ENCODE measurements at places on chromosomes 1 and 21.
A peak's percentile ranks its signal among the peaks of the same experiment; 100 is the strongest.

DNA sequence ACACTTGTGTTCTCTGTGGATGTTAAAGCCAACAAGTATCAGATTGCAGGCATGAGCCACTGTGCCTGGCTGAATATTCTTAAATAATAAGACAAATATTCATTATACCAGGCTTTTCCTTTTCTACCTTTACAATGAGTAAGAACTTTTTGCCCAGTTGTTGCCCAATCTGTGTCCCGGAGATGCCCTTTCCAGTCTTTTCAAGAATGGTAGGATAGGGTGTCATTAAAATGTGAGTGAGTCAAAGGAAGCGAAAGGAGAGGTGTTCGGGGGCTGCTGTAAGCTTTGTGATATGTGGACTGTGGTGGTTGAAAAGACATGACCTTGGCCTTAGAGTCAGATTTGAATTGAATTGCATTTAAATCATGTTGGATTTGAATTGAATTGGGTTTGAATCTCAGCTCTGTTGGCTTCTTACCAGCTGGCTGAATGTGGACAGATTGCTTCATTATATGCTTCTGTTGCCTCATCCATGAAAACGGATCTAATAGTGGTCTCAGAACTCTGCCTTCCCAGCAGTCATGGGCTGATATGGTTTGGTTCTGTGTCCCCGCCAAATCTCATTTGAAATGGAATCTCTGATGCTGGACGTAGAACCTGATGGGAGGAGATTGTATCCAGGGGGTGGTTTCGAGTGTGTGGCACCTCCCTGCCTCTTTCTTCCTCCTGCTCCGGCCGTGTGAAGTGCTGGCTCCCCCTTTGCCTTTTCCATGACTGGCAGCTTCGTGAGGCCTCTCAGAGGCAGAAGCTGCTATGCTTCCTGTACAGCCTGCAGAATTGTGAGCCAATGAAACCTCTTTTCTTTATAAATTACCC lies 22.7 kb upstream of the AADACL3 start:
- DNase-seq = no peak

DNA sequence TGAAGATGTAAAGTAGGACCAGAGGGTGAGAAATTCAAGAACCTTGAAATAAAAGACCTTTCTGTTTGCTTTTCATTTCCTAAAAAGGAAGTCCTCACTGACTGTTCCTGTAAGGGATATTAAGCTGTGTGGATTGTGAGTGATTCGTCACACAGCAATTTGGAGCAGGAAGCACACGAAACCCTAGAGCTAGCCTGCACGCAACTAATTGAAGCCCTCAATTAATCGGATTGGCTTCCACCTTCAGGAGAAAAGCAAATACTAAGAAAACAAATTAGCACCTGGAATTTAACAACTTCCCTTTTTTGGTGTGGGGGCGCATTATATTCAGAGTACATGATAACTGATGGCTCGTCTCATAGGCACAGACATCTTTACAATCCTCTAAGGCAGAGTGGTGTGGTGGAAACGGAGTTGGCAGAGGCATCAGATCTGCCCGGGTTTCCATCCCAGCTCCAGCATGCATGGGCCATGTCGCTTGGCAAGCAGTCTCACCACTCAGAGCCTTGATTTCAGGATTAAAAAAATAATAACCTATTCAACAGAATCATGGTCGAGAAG lies 95.2 kb downstream of the KCNJ15 start:
- no peak for DNase-seq

- DNase-seq = no peak
These were observed 582.5 kb downstream of the USP25 start for GRCh38 chr21:16312321-16312720.

- DNase-seq = no peak
These were observed 3.4 kb upstream of the B3GALNT2 start for GRCh38 chr1:235507623-235508022.

- DNase-seq = no peak
These were observed 14.0 kb downstream of the CERS2 start for GRCh38 chr1:150960646-150961045.

- DNase-seq = peak; percentile 10
These were observed 1.2 kb upstream of the NUCKS1 start for GRCh38 chr1:205751036-205751651.

DNA sequence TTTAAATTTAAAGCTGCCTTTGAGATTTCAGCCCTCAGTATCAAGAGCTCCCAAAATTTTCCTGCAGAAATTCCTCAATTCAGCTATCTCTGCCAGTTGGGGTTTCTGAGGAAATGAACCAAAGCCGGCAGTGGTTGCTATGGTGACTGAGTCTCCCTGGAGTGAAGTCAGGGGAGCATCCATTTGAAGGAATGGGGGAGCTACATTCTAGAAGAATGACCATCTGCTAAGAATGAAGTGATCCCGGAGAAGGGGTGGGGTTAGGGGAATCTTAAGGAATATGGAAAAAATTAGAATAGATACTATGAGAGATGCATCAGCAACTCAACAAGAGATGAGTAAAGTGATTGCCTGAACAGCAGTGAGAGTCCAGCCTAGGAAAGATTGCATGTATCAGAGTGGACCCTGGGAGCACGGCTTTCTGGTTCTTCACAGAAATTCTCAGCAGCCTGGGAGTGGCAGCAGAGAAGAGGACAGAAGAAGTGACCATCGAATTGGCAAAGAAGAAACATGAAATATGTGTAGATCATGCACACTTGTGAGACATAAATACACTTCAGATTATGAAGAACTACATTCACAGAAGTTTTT lies 94.7 kb downstream of the CHD1L start:
- peak; percentile 66 for DNase-seq

GRCh38 chr1:207396168-207396746 lies 57.9 kb upstream of the CR2 start:
- no peak for DNase-seq

- no peak for DNase-seq
These were observed 35.5 kb downstream of the PLA2G4A start for GRCh38 chr1:186864296-186864695.

DNA sequence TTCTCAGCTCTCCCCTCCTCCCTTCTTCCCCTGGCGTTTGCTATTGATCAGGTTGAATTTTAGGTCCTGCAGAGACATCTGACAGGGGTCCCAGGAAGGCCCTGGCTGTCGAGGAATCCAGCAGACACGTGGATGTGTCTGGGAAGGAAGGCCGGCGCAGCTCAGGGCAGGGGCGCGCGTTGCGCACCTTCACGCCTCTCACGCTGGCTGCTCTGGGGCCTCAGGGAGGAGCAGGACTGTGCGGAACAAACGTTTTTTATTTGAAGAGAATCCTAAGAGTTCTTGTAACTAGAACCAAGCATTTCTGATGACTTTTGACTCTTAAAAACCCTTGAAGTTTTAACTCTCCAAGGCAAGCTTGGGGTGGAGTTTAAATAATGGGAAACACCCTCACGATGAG lies 54.2 kb downstream of the SLC37A1 start:
- DNase-seq = no peak

DNA sequence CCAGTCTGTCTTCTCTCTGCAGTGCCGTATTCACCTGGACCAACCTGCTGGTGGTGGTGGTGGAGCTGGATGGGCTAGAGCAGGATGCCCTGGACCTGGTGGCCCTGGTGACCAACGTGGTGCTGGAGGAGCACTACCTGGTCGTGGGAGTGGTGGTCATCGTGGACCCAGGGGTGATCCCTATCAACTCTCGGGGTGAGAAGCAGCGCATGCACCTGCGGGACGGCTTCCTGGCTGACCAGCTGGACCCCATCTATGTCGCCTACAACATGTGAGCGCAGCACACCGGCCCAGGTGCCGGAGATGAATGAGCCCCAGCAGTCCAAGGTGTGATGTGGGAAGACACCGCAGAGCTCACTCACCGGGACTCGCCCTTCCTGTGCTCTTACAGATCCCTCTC lies 37.5 kb downstream of the S100B start:
- no peak for DNase-seq

GRCh38 chr21:35428489-35428888 lies 379.4 kb upstream of the RUNX1 start:
- DNase-seq = peak; percentile 52

GRCh38 chr1:177977141-177977540 lies 7.3 kb upstream of the SEC16B start:
- no peak for DNase-seq

DNA sequence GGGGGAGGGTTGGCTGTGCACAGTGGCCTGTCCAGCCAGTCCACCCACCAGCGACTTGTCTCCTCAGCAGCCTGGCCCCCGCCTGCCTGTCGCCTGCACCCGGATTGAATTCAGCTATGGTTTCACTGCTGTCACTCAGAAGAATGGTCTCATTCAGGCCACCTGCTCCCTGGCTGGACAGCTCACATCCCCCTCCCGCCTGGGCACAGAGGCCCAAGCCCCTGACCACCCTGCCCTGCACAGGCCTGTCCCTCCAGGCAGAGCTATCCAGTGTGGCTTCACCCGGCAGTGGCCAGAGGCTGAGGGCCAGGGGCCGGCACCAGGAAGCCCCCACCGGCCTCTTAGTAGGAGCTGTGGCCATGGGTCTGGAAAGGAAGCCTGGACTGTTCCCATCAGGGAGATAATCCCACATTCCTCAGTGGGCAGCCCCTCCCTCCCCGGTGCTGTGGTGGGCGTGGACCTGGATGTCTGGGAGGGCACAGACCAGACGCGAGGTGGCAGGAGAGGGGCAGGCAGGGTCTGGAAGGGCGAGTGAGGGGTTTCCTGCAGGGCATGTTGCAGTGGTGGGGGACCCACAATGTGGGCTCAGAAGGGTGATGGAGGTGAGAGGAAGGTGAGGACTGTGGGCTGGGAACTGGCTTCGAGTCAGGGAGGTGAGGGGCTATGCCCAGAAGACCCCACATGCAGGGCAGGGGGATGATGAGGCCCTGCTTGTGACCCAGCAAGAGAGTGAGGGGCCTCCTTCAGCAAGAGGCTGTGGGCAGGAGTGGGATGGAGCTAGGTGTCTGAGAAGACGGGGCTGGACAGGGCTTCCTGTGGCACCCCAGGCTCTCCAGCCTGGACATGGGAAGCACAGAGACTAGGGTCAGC lies 30.4 kb downstream of the WNT9A start:
- peak; percentile 86 for DNase-seq

GRCh38 chr1:90402893-90403849 lies 313.9 kb downstream of the BARHL2 start:
- DNase-seq = peak; percentile 59

DNA sequence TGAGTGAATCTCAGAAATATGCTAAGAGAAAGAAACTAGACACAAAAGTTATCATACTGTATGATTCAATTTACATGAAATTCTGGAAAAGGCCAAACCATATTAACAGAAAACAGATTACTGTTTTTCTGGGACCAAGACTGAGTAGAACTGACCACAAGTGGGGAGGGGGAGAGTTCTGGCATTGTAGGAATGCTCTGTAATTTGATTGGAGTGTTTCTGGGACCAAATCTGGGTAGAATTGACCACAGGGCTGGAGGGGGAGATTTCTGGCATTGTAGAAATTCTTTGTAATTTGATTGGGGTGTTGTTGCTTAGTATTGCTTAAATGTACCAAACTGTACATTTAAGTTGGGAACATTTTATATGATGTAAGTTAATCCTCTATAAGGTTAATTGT lies 3.4 kb upstream of the OR10K1 start:
- DNase-seq = no peak

DNA sequence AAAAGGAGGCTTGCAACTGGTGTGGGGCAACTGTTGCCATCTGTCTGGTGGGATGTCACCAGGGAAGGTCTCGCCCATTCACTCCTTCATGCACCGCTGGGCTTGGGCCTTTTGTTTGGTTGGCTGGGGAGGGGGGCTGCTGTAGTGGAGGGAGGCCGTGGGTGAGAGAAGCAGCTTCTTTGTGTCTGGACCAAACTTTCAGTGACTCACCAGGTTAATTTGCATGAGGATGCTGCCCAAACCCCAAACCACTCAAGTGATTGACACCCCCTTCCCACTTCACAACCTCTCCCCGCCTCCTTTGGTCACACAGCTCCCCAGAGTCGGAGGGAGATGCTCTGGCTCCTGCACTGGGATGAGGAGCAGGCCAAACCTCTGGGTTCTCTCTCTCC lies 19.7 kb downstream of the BTG2 start:
- DNase-seq = peak; percentile 85

DNA sequence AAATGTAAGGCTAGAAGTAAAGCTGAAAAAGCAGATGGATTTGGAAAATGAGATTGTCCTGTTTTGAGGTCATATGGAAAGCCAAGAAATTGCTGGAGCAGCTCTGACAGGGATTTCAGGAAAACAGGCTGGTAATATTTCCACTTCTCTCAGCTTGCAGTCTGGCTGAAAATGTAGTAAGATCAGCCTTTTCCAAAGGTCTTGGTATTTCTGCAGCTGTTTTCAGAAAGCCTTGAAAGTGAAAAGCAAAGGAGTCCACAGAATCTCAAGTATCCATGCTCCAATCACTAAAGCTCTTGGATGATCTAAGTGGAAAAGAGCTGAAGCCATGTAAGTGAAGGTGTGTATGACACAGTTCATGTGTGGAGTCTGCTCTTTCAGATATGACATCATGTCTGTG lies 41.6 kb upstream of the APOBEC4 start:
- no peak for DNase-seq

DNA sequence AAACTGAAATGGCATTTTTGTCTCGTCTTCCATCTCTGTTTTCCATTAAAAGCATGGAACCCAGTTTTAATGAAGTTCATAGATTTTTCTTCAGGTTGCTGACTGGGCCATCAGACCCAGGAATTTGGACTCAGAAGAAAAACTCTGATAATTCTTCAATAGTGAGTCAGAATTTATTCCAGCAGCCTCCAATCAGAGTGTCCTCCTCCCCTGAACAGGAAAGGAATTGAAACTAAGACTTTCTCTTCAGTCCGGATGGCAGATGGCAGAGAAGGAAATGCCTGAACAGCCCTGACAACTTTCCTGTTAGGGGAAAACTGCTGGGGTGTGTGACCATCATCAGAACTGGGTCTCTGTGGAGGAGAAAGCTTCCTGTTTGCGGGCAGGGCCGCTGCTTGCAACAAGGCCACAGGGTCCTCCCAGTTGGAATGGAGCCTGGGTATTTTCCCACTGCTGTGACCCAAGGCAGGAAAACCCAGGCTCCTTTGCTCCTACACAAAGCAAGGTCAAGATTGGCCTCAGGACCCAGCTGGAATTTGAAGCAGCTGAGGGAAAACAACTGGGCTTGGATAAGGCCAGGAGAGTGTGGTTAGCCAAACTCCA lies 20.7 kb downstream of the CD34 start:
- no peak for DNase-seq

GRCh38 chr1:6004412-6005123 lies 12.3 kb upstream of the NPHP4 start:
- no peak for DNase-seq

DNA sequence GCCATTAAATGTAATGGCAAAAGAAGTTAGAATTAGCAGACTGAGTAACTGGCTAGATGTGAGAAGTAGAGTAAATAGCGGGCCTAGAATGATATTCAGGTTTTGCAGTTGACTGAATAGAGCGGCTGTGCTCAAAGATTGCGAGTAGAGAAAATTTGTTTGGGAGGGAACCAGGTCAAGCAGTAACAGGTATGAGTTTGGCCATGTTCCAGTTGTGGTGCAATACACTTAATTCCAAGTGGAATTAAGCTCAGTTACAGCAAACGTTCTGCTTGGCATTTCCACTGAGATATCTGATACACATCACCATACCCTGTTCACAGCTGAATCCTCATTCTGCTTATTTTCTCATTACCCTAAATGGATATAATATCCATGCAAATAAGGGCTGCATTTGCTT lies 1382.9 kb downstream of the MRPL39 start:
- no peak for DNase-seq

Data from neural progenitor cell (in vitro differentiated cells).